ENCODE measurements at places on chromosomes 2 and 18.
A peak's percentile ranks its signal among the peaks of the same experiment; 100 is the strongest.

DNA sequence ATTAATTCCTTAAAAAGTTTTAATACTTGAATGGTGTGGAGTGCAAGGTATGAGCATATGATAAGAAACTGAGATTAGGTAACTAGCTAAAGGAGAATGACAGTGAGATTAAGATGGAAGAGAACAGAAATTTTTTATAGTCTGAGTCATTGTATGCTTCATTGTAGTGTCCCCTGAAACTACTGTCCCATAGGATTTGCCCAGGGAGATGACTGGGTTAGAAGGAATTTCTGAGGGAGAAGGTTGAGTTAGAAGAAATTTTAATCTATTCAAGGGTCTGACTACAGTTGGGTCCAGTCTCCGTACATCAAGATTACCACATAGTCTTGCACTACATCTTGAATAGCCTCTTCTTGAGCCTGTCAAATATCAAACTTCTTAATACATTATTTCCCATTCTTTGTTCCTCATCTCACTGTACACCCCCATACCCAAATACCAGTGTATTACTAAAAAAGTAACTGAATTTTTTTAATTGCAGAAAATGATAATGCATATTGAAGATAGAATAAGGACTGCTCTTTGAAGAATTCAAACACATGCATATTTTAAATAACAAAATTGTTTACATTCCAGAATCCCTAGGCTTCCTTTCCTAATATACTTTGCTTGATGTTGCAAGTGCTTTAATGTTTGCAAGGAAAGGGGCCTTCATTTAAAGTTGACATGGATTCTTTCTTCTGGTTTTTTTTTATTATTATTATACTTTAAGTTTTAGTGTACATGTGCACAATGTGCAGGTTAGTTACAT lies 314.3 kb upstream of the COL3A1 start:
- DNase-seq, result no peak

DNA sequence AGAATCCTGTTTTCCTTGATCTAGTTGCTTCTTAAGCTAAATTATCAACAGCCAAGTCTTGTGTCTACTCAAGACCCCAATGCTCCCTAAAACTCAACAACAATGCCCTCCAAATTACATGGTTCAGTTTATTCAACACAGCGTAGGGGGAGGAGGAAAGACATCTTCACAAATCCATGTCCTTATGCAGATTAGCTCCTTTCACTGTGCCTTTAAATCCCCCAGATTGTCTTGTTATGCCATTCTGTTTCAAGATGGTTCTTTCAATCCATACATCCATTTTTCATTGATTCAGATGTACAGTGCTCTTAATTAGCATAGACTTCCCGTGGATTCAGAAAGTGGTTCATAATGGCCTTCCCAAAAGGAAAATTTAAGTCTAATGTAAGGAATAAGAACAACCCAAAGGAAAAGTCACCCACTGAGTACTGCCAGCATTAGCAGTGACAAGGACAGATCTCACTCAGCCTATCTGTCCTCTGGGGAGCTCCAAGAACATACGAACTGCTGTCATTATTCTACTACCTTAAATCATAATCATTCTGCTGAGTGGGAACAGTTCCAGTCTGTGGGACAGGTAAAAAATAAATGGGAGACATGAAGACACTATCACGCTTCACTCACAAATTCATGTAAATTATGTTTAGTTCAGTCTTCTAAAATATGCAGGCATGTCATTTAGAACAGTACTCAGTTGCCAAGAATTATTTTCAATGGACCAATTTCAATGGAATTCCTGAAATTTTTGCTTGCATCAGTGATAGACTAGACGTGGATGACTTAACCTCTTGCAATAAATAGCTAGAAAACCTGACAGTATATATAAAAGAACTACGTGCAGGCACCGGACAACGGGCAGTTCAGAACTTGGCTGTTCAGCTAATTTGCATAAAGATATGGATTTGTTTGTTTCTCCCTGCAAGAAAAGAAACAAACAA lies 58.9 kb upstream of the RNU4ATAC start:
- no peak for DNase-seq

DNA sequence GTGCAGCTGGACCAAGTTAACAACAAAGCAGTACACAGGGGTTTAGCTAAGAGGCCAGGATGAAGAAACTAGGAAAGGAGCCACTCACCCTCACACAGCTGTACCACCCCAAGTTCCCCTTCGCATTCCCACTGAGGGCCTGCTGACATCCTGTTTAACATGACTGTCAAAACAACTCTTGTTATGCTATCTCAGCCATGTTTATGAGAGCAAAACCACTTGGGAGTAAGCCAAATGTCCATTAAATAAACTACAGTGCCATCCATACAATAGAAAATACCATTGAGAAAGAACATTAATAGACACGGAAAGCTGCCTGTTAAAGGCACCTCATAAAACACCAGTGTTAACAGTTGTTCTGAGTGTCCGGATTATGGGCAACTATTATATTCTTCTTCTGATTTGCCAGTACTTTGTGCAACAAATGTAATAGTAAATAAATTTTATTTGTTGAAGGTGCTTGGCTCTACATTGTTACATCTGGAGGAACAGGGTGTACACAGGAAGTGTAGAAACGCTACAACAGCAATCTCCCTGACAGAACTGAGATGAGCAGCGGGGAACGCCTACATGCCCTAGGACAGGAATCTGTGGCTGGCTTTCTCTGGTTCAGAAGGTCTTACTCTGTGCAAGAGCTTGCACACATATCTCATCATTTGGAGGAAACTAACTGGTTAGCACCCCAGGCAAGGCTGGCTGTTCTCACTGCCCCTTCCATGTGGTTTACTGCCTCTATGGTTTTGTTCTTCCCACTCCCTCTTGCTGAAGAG lies 85.6 kb downstream of the EHD3 start:
- DNase-seq, result no peak

- DNase-seq, result no peak
These were observed 39.6 kb downstream of the GREB1L start for GRCh38 chr18:21281603-21282002.

- DNase-seq, result no peak
These were observed 65.7 kb upstream of the CHMP1B start for GRCh38 chr18:11785444-11786055.

- DNase-seq, result no peak
These were observed 340.4 kb upstream of the MMADHC start for GRCh38 chr2:149928011-149928410.

DNA sequence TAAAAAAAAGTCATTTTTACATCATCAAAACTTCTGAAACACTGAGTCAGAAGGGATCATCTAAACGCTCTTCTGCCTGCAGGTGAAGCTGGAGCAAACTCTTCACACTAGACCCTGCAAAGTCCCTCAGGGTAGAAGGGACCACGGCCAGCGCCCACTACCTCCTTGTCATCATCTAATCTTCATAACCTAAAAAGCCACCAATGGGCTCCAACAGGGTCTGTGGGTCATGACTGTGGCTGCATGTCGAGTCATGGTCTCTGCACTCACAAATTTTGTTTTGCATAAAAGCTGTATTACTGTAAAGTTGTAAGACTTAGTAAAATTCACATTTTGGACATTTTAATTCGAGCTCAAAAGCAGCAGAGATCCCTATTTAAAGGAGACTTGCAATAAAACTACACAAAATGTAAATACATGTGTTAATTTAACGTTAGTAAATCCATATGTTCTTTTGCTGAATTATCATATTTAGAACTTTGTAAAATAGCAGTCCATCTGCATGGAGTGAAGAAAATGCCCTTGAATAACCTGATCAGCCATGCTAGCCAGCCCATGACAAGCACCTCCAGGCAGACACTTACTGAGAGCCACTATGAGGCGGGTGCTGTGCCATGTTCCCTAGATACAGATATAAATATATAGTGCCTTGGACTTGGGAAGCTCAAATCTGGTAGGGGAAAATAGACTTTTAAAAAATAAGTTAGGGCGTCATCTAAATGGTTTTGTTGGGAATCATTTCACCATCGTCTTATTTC lies 437.2 kb upstream of the LYPD1 start:
- DNase-seq, result peak; percentile 20

DNA sequence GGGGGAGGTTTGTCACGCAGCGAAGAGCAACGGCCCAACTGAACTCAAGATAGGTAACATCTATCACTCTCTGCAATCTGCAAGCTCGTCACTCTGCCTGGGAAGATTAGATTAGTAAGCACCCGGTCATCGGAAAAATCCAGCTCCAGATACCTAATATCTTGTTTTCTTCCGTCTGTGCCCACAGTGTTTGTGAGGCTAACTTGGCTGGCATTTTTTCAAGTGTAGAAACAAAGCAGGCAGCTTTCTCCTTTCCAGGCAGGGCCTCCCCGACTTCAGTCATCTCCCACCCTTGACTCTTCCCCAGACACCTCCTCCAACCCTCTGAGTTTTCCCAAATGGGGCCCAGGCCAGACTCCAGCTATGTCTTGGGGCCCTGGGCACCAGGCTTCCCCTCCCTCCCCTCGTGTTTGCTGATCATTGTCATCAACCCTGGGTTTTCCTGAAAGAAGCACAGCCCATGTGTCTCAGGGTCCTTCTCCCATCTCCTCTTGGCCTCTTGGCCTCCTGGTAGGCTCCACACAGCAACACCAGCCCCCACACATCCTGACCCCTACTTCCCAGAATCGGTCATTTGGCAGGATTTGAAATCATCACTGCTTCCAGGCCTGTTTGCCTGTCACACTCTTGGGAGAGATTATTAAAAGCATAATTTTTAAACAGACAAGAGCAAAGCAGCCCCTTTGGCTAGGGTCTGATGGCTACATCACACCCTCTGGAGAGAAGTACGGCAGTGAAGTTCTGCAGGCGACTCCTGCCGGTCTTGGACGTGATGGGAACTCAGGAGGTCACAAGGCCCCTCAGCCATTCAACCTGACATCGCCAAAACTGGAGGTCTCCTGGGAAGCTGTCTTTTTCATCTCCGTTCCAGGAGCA lies 144.9 kb upstream of the ID2 start:
- DNase-seq, result no peak

DNA sequence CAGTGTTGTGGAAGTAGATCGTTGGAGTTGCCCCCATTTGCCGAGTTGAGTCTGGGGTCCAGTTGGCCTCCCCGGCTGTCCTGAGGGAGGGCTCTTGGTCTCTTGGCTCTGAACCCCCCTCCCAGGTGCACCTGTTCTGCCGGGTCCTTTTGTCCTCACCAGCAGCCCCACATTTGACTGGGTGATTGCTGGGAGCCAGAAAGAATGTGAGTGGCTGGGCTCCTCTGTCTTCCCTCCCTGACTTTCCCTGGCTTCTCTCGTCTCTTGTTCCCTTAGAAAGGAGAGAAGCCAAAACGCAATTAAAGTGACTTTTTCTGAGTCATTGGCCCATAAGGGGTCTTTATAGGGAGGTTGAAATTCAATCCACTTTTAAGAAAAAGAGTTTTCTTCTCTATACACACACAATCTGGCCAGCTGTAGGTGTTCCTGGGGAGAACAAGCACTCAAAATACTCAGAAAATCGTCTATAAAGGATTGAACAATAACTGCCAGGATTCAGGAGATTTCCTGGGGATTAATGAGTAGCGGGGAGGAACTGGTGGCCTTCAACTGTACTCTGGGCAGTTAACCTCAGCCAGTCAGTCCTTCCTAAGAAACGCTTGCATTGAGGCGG lies 131.0 kb downstream of the TMEM182 start:
- no peak for DNase-seq

DNA sequence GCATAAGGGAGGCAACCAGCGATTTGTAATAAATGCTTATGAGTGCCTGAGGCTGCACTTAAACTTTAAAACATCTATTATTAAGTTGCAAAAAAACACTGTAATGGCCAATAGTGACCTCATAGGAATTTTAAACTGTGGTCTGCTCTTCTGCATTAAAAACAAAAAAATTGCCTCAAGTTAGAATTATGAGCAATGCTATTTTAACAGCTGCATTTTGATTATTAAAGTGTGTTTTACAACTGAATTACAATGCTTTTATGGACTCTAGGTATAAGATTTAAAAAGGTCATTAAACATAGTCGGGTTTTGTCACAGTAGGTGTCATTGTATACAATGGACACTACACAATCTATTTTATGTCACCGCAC lies 528.7 kb upstream of the FANCL start:
- DNase-seq, result no peak

DNA sequence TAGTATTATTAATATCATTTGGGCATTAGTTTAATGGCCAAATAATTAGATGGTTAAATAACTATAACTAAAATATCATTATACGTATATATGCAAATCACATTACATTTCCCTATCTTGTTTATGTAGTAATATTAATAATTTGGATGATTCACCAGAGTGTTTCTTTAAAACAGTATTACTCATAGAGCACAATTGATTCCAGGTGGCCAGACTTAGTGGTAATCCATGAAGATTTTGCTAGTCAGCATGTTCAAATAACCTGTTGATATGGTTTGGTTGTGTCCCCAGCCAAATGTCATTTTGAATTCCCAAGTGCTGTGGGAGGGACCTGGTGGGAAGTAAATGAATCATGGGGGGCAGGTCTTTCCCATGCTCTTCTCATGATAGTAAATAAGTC lies 782.3 kb downstream of the LRP1B start:
- DNase-seq, result no peak

DNA sequence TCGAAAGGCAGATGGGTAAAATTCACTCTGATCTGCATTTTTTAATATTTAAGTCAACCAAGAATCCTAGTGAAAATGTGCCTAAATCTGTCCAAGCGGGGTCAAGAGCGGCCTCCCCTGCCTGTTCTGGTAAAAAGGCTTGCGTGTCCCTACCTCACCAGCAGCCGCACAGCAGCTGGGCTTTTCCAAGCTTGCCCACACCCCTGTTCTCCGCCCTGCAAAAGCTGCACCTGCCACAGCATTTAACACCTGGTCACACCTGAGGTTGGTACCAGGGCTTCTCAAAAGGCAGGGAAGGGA lies 25.8 kb upstream of the TMEM182 start:
- DNase-seq, result no peak

DNA sequence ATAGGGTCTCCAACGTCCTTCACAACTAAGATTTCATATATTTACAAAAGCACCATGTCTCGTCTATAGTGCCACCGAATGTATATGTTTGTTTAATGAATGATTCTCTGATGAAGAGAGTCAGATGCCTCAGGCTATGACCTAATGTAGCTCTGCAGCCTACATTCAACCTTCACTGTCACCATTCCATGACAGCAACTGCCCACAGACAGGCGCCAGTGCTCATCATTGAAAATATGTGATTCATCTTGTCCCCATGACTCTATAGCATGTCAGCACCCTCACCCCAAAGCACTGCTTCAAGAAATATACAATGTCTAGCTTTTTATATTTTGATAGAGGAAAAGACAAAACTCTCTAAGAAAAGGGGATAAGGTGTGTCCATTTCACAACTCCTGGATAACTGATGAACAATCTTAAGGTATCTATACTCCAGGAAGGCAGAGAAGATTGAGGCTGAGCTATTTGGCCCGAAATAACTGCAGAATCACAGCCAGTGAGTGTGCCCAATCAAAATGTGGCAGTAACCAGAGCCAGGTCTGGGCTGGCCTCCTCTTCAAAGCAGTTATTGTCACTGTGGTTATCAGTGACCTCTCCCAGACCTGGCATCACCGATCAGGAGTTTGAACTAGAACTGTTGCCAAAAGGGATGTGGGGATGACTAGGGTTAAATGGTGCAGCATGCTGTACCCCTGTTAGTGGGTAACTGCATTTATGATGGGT lies 246.6 kb downstream of the SETBP1 start:
- DNase-seq, result no peak

- no peak for DNase-seq
These were observed 374.3 kb downstream of the SOCS6 start for GRCh38 chr18:70663141-70663540.

Data from heart left ventricle (tissue), 16 donors.